ENCODE measurements at places on chromosomes 12 and 14.

DNA sequence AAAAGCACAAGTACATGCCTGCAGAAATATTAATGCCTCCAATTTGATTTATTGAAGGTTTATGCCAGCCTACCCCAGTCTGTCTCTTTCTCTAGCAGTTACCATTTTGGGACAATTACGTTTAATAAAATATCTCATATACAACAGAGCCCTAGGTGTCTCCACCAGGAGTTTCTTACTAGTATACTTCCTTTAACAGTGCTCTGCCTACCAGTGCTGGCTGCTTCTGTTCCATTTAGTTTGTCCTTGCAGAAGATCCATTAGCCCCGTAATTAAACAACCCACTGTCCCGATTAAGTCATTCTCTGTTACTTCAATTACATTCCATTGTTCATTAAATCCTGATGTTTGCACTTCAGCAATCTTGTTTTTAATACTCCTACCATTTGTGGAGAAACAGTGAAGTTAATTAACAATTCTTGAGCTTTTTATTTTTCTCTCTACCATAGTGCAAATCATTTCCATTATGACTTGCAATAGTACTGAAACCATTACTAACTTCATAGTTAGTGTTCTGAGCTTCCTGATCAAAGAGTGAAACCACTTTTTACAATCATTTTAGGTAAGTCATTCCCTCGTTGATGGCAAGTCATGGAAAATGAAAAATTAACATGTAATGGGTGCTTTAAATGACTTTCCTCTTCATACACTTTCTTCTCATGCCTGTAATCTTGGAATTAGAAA lies 121.1 kb downstream of the PLXNC1 start:
- DNase-seq: no peak

DNA sequence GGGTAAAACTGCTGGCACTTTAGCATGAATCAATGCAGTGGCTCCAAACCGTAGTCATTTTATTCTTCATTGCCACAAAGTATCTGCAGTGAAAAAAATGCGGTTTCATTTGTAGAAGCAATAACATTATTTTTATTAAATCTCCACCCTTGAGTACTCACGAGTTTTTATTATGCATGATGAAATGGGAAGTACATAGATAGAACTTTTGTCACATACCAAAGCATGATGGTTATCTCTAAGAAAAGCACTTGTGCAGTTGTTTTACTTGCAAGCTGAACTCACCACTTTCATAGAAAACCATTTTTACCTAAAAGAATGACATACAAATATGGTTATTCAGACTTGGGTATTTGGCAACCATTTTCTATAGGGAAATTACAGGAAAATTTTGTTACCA lies 90.3 kb downstream of the PELI2 start:
- no peak for DNase-seq

GRCh38 chr12:64782191-64782876 lies 23.1 kb upstream of the GNS start:
- no peak for DNase-seq

GRCh38 chr12:50894241-50894640 lies 51.5 kb downstream of the TMPRSS12 start:
- no peak for DNase-seq

GRCh38 chr12:4707306-4707705 lies 12.9 kb upstream of the GALNT8 start:
- DNase-seq: no peak

GRCh38 chr14:53126731-53127130 lies 26.4 kb downstream of the DDHD1 start:
- no peak for DNase-seq

DNA sequence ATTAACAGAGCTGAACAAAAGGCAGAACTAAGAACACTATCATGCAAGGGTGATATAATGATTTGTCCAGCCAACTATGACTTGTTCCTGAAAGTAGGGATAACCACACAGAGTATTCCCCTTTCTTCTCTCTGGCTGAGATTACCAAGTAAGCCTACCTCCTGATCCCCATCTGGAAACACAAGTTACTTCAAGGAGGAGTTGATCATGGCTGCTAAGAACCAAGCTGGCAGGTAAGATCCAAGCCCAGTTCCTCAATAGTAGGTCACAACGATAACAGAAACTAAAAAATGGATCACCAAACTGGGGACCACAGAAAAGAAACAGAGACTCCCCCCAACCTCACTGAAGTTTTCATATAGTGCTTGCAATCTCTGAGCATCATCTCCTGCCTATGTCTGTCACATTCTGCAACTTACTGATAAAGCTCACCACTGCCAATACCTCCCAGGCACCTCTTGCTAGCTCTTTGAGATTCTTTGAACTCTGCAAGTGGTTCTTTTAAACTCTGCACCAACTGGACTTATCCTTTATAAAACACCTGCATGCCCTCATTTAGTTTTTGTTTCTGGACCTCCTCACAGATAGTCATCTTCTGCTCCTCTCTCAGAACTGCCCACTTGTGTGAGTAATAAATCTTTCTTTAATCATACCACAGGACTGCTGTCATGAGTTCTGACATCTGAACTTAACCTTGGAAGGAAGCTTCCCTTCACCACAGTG lies 76.6 kb downstream of the LRP6 start:
- DNase-seq: no peak

DNA sequence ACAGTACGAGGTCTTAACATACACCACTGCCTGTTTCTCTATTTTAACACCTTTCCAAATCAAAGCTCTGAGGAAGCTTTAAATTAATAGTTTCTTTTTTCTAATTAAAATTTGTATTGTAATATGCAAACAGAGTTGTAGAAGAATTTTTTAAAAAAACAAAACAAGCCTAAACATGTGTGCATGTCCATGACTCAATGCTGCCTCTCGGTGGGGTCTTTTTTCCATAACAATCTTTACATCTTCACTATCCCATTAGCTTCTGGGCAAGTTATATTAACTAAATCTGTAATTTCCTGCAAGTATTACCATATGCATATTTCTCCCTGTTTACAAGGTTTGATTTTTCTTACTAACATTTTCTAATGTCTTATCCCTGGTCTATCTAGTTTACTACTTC lies 143.9 kb upstream of the NAV3 start:
- no peak for DNase-seq

Measured in neural progenitor cell (in vitro differentiated cells).